ENCODE measurements at places on chromosomes 16 and 17. TPM values are rescaled to one million over a fixed set of nuclear protein-coding genes. Genes with fewer than 3 reads are reported as not detected.

The TBX4 gene
- 1.7 TPM for total RNA-seq

The SLC38A8 gene
- total RNA-seq = 0.43 TPM

The SYCE1L gene
- 7.9 TPM for total RNA-seq

DNA sequence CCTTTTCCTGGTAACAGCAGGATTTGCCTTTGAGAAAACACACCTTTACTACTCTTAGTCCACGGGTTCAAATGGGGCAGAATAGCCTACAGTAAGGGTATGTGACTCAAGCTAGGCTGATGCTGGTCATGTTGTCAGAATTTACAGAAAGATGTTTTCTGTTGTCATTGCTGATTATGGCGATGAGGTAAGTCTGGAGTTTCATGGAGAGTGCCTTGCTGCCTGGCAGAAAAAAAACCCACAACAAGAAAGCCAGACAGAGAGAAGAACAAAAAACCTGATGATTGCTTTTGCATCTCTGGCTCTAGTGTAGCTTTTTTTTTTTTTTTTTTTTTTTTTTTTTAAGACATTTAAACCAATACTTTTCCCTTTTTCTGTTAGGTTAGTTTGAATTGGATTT is 47.9 kb downstream of the SLC6A4 start:
- no peak overlapping the region for H3K27ac ChIP-seq
- no peak overlapping the region for H3K4me3 ChIP-seq
- no peaks in the 10 kb centered on the region for H3K4me1 ChIP-seq
- no peaks in the 10 kb centered on the region for H3K27me3 ChIP-seq
- no peak for DNase-seq

GRCh38 chr17:80698297-80698696 is 153.7 kb downstream of the RPTOR start:
- no peak for DNase-seq
- H3K27ac ChIP-seq = no peak overlapping the region
- no peak overlapping the region for H3K4me3 ChIP-seq
- H3K36me3 ChIP-seq = no peaks in the 10 kb centered on the region

DNA sequence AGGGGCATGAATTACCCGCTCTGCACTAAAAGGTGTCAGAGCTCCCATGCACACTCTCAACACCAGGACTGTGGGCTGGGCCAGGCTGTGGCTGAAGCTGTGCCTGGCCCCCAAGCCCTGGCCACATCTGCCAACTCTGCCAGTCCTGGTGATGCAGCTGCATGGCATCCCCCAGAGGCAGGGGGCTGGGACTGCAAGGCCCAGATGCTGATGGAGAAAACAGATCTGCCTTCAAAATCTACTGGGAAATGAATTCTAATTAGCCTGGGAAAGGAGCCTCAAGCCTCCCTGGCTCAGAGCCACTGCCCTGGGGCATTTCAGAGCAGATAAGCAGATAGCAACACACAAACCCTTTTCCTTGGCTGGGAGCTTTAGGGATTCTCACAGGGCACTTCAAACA is 3.4 kb downstream of the CHST6 start:
- H3K36me3 ChIP-seq = no peaks in the 10 kb centered on the region
- peaks cover 4% of the 10 kb centered on the region for H3K4me1 ChIP-seq
- H3K27ac ChIP-seq = no peak overlapping the region
- H3K27me3 ChIP-seq = no peaks in the 10 kb centered on the region
- no peak overlapping the region for H3K4me3 ChIP-seq

DNA sequence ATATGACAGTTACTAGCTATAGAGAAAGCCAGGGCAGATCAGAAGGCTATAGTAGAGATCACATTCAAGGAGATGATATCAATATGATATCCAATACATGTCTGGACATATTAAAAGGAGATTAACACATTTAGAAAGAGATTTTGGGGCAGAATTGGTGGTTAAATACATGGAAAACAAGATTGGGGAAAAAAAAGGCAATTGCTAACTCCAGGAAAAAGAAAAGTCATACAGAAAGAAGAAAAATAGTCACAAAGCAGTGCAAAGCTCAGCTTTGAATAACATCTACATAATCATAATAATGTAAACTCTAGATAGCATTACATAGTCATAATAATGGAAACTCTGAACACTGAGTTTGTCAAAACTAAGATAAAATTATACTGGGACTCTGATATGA is 40.6 kb downstream of the MYH11 start:
- no peak for DNase-seq
- H3K4me3 ChIP-seq = no peak overlapping the region
- H3K4me1 ChIP-seq = peaks cover 15% of the 10 kb centered on the region

DNA sequence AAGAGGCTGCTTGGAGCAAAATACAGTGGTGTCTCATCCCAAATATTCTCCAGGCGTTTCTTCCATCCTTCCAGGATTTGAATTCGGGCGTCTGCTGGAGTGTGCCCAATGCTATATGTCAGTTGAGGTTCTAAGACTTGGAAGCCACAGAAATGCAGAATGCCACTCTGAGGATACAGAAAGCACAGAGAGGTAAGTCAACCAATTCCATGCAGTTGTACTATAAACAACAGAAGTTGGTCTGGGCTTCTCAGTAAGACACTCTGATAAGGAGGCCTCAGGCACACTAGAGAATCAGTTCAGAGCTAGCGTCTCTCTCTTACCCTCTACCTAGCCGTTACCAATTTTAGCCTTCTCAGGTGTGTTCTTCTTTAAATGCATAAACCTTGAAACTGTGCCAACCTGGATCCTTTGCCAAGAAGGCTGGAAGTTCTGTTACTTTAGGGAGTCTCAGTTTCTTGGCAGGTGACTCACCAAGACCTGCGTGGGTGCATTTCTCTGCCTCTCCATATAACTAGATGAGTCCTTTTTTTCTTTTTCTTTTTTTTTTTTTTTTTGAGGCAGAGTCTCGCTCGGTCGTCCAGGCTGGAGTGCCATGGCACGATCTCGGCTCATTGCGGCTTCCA is 15.1 kb downstream of the NQO1 start:
- H3K27ac ChIP-seq = no peak overlapping the region
- H3K4me3 ChIP-seq = no peak overlapping the region
- no peaks in the 10 kb centered on the region for H3K27me3 ChIP-seq
- peak; percentile 30 for DNase-seq
- no peaks in the 10 kb centered on the region for H3K36me3 ChIP-seq

DNA sequence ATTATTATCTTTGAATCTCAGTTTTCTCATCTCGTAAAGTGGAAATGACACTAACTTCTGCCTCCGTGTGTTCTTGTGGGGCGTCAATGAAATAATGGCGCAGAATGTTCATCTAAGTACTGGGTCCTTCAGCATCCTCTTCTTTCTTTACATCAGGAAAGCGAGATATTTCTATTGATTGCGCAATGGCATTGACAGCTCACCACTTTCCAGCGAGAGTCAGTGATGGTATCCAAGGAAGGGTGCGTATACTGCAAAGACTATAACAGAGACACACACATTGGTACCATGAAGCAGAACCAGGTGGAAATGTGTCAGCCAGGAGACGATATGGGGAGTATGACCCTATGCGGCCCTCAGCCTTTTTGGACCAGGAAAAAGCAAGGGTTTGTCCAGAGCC is 162.1 kb downstream of the SHISA9 start:
- no peaks in the 10 kb centered on the region for H3K4me1 ChIP-seq
- H3K4me3 ChIP-seq = no peak overlapping the region
- H3K36me3 ChIP-seq = no peaks in the 10 kb centered on the region

DNA sequence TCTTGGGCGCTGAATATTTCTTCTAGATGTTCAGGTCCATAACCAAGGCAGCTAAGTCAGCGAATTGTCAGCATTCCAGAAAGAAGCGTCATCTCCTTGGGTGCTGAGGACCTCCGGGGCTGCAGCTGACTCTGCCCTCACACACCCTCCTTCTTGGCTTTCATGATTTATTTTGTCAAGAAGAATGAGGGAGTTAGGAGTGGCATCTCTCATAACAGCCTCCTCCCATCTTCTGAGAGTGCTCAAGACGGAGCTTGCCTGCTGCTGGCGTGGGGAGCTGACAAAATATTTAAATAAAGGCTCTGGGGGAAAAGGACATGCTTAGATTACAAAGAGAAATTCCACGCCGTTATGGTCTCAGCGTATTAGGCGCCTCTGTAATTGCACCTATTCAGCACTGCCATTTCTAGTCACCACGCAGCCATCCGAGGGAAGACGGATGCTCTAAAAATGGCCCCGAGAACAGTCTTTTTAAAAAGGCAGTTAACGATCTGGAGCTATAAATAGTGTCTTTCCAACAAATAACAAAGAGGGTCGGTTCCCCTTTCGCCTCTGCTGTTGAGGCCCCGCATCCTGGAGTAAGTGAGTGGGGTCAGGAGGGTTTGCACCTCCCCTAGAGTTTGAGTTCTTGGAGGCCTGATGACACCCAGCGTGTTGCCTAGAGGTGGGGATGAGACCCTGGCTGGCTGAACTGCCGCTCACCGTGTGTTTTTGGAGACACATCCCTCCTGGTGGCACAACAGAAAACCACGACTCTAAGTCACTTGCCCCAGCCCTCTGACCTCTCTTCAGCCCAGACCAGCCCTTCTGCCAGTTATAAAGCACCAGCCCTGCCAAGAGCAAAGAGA is 187.0 kb downstream of the CCDC182 start:
- no peak for DNase-seq
- H3K4me1 ChIP-seq = peaks cover 9% of the 10 kb centered on the region
- no peak overlapping the region for H3K27ac ChIP-seq
- H3K36me3 ChIP-seq = no peaks in the 10 kb centered on the region

DNA sequence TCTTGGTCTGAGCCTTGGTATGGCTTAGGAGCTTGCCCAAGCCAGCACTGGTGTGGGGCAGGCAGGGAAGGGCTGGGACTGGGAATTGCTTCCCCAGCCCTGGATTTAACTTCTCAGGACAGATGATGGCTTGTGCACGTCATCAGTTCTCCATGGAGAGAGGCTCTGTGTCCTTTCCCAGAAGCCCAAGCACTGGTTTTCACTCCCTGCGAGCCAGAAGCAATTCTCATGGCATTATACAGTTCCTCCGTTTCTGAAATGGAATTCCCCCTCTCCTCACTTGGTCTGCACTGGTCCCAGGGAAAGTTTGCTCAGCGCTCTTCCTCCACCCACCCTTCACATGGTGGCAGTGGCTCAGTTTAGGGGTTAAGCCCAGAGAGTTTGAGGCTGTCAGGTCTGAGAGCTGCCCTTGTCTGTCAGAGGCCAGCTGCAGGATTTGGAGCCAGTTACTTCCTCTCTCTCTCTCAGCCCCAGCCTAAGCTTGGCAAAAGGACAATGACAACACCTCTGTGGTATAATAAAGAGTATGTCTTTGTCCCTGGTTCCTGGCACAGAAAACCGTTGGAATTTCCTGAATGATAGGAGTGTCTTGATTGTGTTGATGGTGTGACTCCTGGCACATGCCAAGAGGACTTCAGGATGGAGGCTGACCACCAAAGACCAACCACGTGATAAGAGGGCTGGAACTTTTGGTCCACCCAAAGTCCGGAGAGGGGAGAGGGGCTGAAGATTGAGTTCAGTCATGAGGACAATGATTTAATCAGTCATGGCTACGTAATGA is 219.6 kb upstream of the TNRC6C start:
- H3K27ac ChIP-seq = no peak overlapping the region
- no peaks in the 10 kb centered on the region for H3K36me3 ChIP-seq
- peaks cover 16% of the 10 kb centered on the region for H3K4me1 ChIP-seq
- H3K27me3 ChIP-seq = no peaks in the 10 kb centered on the region
- DNase-seq = peak; percentile 26

GRCh38 chr16:22004341-22004740 is 3.4 kb upstream of the PDZD9 start:
- H3K4me1 ChIP-seq = peaks cover 22% of the 10 kb centered on the region
- H3K4me3 ChIP-seq = no peak overlapping the region
- H3K36me3 ChIP-seq = no peaks in the 10 kb centered on the region
- H3K27ac ChIP-seq = no peak overlapping the region

Measured in testis (tissue), 5 donors.